ENCODE measurements at places on chromosomes 2 and 18.

GRCh38 chr2:204625135-204625534 lies 79.9 kb downstream of the PARD3B start:
- peak; percentile 14 for DNase-seq

GRCh38 chr18:52287151-52287550 lies 52.8 kb upstream of the DCC start:
- no peak for DNase-seq

DNA sequence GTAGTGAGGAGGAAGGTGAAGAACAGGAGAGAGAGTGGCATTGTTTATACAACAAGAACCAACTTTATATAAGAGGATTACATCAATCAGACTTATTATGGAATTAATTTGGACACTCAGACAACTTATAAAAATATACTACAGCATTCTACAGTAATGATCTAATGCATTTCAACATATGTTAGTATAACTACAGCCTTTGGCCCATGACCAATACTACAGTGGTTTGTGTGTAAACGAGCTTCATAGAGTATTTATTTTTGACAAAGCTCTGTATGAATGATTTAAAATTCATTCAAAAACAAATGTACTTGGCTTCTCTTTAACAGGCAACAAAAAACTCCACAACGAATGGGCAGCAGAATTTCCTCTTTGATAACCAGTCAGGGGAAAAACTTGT lies 72.8 kb downstream of the ZNF521 start:
- peak; percentile 42 for DNase-seq

GRCh38 chr2:148602885-148603561 lies 41.5 kb upstream of the EPC2 start:
- DNase-seq, result no peak

DNA sequence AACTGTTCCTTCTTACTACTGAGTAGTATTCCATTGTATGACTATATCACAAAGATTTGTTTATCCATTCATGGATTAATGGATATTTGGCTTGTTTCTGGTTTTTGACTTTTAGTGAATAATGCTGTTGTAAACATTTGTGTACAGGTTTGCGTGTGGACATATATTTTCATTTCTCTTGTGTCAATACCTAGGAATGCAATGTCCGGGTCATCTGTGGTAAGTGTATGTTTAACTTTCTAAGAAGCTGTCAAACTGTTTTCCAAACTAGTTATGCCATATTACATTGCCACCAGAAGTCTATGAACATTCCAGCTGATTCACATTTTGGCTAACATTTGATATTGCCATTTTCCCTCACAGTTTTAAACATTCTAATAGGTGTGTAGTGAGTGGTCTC lies 29.1 kb upstream of the SLC16A14 start:
- DNase-seq, result no peak

DNA sequence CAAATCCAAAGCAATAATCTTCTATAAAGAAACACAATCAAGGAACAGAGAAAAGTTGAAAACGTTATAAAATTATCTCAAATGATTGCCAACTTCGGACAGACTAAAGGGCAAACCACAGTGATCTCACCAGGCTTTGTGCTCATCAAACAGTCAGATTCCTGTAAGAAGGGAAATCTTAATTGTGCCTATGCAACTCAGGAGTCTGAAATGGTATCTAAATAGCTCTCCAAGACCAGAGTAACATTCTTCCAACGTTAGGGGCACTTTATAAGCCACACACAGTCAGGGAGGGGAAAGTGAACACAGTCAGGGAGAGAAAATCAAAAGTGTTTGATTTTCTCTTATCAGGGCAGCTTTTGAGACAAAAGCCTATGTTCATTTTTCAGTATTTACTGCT lies 29.4 kb downstream of the PLEKHM3 start:
- DNase-seq, result peak; percentile 58

- DNase-seq, result peak; percentile 69
Observed at GRCh38 chr18:41326311-41326710, 628.7 kb upstream of the PIK3C3 start.

GRCh38 chr2:10285556-10286198 lies 17.0 kb upstream of the HPCAL1 start:
- DNase-seq, result peak; percentile 61

GRCh38 chr2:54106631-54107454 lies 8.6 kb upstream of the ACYP2 start:
- DNase-seq, result peak; percentile 43

DNA sequence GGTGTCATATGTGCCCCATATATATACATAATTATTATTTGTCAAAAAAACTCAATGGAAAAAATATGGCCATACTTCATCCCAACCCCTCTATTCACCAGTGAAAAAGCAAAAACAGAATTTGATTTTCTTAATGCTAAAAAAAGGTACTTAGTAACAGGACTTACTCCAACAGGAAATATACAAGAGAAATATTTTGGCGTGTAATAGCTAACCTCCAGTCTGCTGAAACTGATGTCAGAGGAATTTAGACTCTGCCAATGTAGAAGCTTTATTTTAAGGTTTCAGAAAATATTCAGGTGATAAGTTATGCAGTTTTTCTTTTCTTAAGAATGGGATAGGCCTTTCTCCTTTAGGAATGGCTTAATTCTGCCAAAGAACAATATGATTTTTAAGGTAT lies 72.6 kb downstream of the TMEFF2 start:
- no peak for DNase-seq

GRCh38 chr2:76985387-76986136 lies 536.6 kb downstream of the LRRTM4 start:
- no peak for DNase-seq

DNA sequence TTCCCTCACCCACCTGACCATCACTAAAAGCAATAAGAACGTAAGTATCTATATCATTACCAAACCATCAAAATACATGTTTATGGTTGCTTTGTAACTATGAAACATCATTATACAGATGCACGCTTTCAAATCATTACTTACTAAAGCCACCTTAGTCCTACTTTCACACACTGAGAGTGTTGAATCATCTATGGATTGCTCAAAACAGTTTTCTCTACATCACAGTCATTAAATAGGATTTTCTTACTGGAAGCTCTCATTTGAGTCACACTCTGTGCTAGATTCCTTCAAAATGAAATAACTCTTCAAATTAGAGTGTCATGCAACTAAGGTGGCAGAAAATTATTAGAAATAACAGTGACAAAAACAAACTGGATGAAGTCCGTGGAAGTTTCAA lies 878.4 kb downstream of the CPS1 start:
- no peak for DNase-seq

GRCh38 chr2:63837036-63837594 lies 4.6 kb upstream of the UGP2 start:
- no peak for DNase-seq

DNA sequence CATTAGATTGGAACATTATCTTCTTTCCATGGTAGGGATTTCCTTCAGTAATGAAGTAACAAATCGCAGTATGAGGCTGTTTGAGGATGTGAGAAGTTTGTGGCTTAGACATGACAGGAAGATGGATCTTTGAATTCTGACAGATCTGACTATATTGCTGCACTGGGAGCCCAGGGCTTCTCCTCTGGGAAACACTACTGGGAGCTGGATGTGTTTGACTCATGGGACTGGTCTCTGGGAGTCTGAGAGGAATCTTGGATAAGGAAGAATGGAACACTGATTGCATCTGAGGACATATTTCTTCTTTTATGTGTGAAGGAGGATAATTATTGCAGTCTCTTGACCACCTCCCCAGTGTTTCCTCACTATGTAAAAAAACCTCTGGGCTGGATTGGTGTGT lies 77.2 kb upstream of the ST6GAL2 start:
- no peak for DNase-seq

- DNase-seq, result no peak
Observed at GRCh38 chr2:107461301-107461700, 365.4 kb upstream of the RGPD4 start.

DNA sequence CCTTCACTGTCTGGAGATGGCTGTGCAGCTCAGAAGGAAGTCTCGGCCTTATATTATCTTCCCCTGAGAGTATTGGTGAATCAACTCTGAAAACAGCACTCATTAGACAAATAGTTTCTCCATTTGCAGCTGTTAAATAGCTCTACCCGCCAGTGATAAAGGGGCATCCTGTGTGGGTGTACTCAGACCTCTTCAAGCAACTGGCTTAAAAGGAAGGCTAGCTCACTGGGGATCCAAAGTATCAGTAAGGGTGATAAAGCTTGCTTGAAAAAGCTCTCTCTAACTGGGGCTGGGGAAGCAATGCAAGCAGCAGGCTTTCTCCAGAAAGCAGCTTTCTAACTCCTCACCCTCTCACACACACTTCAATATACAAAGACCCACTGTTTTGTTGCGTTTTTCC lies 64.9 kb upstream of the PSMD14 start:
- DNase-seq, result no peak

DNA sequence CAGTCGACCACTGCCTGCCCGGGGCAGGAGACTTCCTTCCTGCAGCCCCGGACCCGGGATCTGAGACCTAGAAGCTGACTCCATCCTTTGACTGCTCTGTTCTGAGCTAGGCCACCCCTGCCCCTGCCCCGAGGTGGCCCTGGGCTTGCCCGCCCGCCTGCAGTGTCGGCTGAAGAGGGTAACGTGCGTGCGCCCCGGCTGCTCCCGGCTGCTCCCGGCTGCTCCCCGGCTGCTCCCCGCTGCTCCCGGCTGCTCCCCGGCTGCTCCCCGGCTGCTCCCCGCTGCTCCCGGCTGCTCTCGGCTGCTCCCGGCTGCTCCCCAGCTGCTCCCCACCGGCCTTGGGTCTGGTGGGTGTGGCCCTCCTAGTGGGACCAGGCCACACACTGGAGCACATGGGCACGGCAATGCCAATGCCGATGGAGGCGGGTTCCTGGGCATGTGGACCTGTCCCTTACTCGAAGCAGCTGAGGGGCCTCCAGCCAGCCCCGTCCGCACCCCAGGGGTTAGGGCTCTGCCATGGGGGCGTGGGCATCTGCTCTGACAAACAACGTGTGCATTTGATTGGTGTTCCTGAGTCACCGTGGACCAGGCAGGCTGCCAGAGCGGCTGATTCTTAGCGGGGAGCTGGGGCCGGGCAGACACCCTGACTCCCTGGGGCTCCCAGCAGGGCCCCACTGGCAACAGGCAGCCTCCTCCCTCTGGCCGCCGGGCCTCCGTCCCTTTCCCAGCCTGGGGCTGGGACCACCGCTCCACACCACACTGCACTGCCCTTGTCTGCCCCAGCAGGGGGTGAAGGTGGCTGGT lies 2.0 kb upstream of the GAL3ST2 start:
- DNase-seq, result peak; percentile 77

- no peak for DNase-seq
Observed at GRCh38 chr2:231709636-231709980, 1.3 kb downstream of the PTMA start.

DNA sequence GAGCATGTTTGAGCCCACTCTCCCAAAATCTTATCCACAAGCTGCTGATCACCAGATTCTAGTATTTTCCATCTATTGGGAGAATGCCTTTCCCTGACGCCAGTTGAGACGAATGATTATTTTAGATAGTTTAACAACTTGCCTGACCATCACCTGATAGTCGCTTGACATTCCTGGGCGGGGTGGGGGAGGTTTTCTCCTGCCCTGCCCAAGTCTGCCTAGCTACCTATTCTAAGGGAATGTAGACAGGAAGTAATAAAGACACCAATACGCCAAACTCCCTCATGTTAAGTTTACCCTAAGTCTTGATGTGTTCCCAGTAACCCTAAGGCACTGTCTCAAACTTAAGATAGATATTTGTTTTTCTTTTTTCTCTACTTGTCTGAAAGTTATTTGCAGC lies 4.6 kb upstream of the ACAA2 start:
- no peak for DNase-seq

GRCh38 chr2:237818066-237818473 lies 19.5 kb downstream of the RBM44 start:
- DNase-seq, result peak; percentile 65
